ENCODE measurements at places on chromosomes 5 and 9.

DNA sequence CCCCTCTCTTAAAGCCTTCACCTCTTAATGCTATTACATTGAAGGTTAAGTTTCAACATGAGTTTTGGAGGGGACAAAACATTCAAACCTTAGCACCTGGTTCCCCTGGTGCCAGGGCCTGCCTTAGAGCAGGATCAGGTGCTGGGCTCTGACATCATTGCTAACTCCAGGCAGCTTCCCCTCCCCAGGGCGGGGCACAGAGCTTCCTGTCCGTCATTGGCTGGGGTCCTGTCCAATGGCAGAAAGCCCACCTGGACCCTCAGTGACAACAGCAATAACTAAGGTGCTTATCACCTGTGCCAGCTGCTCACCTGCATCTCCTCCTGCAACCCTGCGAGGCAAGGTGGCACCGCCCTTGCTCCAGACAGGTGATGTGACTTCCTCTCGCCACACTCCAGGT is 177.4 kb downstream of the NSG2 start:
- DNase-seq = no peak

GRCh38 chr5:74390822-74391221 is 249.7 kb downstream of the ENC1 start:
- DNase-seq = peak; percentile 14

GRCh38 chr5:144356489-144356888 is 185.8 kb downstream of the KCTD16 start:
- no peak for DNase-seq

DNA sequence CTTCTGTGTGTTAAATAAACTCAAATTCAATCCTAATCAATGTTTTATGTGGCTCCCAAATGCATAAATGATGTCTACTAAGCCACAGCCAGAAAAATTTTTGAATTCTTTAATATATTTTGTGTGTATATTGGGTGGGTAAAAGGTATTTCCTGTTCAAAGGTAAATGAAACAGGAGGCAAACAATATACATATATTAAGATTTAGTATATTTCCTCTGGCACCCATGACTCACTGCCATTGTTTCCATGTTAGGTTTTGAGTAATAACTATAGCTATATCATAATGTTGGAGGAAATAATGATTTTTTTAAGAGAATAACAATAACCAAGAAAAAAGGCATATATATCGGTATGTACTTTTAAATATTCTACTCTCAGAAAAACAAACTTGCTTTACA is 1071.9 kb upstream of the CDH10 start:
- no peak for DNase-seq

- no peak for DNase-seq
These were observed 436.2 kb downstream of the DTWD2 start for GRCh38 chr5:118552146-118552545.

DNA sequence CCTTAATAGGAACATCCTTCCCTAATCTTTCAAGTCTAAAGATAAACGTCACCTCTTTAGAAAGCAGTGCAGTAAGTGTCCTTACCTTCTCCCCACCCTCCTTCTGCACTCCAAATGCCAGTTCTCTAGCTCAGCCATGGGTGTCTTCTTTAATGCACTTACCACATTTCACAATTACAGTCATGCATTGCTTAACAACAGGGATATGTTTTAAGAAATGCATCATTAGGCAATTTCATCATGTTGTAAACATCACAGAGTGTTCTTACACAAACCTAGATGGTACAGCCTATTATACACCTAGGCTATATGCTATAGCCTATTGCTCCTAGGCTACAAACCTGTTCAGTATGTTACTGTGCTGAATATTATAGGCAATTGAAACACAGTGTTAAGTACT is 91.2 kb downstream of the RFX3 start:
- DNase-seq = peak; percentile 78

DNA sequence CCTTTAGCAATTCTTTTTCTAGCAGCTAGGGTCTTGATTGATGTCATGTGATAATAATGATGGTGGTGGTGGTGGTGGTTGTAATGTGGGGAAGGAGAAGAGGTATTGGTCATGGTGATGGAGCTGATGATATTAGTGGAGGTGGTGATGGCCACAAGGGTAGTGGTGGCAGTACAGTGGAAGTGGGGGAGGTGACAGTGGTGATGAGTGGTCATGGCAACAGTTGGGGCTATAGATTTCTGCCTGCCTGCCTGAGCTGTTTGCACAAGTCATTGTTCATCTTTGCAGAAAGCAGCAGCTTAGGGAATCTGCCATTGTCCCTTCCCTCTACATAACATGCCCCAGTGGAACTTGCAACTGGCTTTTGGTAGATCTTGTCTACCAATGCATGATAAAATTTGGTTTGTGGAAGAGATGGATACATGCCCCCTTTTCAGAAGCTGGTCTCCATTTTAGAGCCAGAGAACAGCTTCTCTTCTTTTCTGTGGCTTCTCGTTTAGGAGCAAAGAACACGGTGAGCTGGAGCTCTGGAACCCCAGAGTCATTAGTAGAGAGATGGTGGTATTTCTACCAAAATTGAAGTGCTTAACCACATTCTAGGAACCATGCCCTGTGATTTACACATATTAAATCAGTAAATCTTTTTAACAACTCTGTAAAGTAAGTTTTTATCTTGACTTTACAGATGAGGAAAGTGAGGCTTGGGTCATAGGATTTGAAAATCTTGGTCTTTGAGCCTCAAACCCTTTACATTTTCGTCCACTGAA is 100.3 kb downstream of the AOPEP start:
- DNase-seq = no peak

DNA sequence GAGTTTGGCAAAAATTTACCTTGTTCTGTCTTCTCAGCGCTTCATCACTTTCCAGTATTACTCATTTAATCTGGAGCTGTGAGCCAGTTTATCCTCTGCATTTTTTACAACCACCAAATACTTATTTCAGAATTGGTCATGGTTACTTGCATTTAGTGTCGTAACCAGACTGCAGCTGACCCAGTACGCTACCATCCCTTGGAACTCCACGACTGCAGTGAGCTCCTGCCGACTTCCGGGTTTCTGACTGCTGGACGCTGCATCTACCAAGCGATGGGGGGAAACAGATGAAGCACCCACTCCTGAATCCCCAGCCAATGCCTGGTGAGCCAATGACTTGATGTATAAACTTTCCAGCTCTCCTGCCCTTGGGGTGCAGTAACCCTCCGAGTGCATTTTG is 174.4 kb upstream of the PRLR start:
- no peak for DNase-seq

GRCh38 chr9:77800924-77801551 is 152.9 kb upstream of the GNA14 start:
- no peak for DNase-seq

GRCh38 chr9:91727316-91727861 is 222.6 kb downstream of the ROR2 start:
- peak; percentile 66 for DNase-seq

DNA sequence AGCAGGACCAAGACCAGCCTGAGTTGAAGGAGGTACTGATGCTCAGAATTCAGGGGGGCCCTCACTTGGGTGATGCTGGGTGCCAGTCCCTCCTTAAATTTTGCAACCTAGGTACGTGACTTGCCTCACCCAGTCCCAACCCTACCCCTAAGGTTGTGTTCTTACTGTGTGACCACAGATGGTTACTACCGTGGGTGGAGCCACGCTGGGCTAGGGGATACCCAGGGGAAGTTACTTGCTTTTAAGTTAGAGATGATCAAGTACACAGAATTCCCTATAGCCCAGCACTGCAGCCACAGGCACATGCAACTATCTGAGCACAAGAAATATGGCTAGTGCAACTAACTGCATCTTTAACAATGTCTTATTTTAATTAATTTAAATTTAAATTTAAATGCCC is 32.9 kb downstream of the NXNL2 start:
- no peak for DNase-seq

- peak; percentile 51 for DNase-seq
These were observed 423.8 kb downstream of the SPOCK1 start for GRCh38 chr5:137075163-137075970.

DNA sequence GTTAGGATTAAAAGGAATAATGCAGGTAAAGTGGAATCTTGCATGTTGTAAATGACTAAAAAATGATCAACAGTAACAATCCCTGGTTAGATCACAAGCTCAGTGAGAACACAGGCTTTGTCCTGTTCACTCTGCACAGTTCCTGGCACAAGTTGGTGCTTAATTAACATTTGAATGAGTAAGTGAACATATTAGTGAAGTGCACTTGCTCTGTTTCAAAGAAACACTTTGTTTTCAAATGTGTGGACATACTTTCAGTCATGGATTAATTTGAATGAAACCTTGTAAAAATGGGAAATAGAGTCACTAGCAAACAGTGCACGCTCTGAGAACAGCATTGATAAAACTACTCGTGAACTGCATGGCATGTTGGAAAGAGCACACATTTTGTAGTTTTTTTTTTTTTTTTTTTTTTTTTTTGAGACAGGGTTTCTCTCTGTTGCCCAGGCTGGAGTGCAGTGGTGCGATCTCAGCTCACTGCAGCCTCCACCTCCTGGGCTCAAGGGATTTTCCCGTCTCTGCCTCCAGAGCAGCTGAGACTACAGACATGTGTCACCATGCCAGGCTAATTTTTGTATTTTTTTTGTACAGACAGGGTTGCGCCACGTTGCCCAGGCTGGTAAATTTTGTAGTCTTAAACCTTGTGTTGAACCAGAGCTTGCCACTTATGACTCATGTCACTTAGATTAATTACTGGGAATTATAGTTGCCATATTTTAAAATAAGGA is 159.9 kb downstream of the LURAP1L start:
- DNase-seq = no peak

DNA sequence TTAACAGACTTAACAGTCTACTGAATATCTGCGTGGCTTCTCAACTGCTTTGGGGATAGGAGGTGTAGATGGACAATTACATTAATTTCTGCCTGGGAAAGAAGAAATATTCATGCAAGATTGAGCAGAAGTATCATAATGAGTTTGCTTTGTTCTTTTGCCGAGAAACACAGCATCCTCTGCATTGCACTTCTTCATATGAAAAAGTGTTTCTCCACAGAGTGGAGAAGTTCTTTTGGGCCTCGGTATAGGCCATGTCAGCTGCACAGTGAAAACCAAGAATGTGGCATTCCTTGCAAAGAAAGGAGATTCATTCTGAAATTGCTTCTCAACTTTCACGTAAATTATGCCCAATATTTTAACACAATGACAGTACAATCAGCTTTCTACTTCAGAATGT is 17.6 kb upstream of the SNX2 start:
- no peak for DNase-seq

GRCh38 chr9:23702311-23702922 is 123.6 kb downstream of the ELAVL2 start:
- DNase-seq = no peak

GRCh38 chr5:43514471-43514815 is 505 bp downstream of the C5orf34 start:
- DNase-seq = no peak

- no peak for DNase-seq
These were observed 8.8 kb downstream of the AQP7 start for GRCh38 chr9:33393581-33393980.

DNA sequence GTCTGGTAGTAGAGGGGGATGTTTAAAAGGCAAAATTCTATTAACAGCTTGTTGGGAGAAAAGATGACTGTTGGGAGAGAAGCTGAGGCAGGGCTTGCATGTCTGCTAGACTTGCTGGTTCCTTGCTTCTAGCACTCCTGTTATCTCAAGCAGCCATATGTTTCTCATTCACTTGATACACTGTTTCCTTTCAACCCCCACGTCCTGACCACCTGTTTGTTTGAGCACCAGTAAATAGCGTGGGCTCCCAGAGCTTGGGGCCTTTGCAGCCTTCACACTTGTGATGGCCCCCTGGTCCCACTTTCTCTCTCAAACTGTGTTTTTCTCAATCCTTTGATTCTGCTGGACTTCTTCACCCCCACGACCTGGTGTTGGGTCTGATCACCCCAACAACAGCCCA is 111.7 kb upstream of the TMEM161B start:
- DNase-seq = peak; percentile 50

GRCh38 chr9:125240649-125240999 is 519 bp downstream of the HSPA5 start:
- peak; percentile 67 for DNase-seq

DNA sequence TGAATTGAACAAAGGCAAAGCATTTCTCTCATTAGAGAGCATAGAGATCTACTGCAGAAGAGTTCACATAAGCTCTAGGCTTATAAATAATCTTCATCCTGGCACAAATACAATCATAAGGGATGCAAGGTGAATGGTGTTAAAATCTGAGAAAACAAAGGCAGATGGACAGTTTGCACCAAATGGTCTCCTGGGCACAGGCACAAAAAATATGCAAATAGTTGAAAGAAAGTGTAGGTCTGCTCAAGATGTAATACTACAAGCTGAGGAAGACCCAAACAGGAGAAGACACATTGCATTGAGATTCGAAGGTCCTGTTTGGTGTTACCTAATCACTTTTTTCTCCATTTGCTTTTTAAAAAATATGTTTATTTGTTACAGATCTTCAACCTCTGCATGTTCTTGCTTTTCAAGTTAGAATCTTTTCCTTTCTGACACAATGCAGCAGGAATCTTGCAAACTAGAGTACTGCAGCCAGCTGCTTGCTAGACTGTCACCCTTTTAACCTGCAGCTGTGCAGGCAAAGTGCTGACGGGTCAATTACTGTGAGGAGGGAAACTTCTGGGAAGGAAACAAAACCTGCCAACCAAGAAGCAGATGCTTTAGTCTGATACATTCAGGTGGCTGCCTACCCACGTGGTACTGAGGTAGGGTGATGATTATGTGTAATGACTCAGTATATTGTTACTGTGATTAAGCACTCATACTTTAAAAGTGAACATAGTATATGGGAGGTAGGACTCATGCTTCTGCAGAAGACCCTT is 1048.6 kb upstream of the SEMA6A start:
- no peak for DNase-seq

- DNase-seq = no peak
These were observed 19.6 kb upstream of the ZNF462 start for GRCh38 chr9:106843371-106843770.

DNA sequence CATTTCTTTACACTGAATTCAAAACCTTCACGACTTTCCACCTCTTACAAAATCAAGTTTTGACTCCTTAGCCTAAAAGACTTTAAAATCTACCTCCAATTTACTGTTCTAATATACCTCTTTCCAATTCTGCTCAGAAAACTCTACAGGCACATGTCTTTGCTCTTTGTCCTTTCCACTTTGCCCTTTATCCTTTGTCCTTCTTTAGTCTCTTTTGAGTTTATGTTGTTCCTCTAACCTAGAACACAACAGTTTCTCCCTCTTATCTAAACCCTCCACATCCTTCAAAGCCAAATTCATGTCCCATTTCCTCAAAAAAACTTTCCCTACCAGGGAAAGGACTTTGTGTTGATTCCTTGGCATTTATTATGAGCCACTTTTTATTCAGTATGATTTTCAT is 1.4 kb downstream of the CDKL3 start:
- DNase-seq = no peak

- DNase-seq = no peak
These were observed 35.3 kb downstream of the SNX24 start for GRCh38 chr5:122880749-122881148.

GRCh38 chr5:54304040-54304439 is 6.3 kb downstream of the ARL15 start:
- no peak for DNase-seq

GRCh38 chr5:136162008-136162407 is 29.4 kb downstream of the SMAD5 start:
- no peak for DNase-seq

All from OCI-M1 (cell line).